GM04503 (cell line): ENCODE measurements at places on chromosomes 7 and 10.
A peak's percentile ranks its signal among the peaks of the same experiment; 100 is the strongest.

GRCh38 chr7:71639382-71640085 lies 507.6 kb downstream of the GALNT17 start:
- no peak for DNase-seq

GRCh38 chr7:44193011-44193802 lies 4.0 kb upstream of the GCK start:
- no peak for DNase-seq

DNA sequence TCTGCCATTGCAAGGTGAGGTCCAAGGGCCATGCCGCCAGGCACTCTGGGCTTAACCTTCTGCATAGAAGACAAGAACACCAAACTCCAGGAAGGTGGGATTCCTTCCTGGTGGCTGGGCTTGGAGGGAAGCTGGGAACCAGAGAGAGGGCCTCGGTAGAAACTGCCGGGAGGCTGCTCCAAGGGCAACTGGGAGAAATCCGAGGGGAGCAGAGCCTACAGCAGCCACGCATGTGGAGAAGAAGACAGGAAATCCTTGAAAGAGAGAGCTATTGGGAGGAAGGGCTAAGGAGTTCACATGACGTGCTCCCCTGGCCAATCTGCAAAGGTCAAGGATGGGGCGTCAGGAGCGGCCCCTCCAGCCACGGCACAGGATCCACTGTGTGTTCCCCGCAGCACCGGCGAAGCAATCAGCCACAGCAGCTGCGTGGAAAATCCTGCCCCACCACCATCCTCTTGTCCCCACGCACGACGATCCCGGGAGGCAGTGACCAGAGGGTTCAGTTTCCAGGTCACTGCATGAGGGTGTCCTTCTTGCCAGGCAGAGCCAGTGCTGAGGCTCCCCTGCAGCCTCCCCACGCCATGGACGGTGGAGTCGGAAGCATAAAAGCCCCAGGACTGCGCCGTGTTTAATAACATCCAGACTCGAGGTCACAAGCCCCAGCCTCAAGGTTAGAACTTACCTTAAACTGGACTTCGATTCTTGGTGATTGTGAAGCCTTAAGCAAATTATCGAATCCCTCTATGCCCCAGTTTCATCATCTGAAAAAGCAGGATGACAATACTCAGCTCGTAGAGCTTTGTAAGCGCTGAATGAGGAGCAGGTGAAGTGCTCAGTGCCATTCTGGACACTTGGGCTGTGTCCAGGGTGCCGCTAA lies 8.6 kb upstream of the PPP2R2D start:
- no peak for DNase-seq

- DNase-seq = peak; percentile 28
These were observed 91.7 kb downstream of the CYP26A1 start for GRCh38 chr10:93165367-93165766.

- no peak for DNase-seq
These were observed 15.1 kb upstream of the CDH23 start for GRCh38 chr10:71381611-71382010.

DNA sequence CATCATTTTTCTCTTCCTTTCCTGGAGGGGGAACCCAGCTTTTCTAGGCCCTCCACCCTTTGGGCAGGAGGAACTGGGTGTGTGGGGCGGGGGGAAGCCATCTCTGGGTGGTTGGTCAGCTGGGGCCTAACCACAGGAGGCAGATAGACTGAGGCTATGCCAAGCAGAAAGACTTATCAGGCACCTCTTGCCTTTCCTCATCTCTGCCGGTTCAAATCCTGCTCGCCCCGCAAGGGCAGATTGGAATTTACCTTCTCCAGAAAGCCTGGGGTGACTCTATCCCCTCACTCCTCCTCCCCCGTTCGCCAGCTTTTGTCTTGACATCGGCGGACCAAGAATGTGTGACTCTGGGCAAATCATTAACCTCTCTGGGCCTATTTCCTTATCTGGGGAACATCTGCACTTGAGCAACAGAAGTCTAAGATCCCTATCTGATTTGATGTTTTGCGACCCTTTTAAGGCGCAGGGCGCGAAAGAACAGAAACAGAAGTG lies 584 bp upstream of the GARS1 start:
- no peak for DNase-seq

GRCh38 chr7:66258409-66258808 lies 53.3 kb downstream of the TPST1 start:
- no peak for DNase-seq

- DNase-seq = no peak
These were observed 61.5 kb upstream of the TM9SF3 start for GRCh38 chr10:96648297-96648696.

- DNase-seq = no peak
These were observed 87.6 kb downstream of the NT5C2 start for GRCh38 chr10:103105462-103105861.

DNA sequence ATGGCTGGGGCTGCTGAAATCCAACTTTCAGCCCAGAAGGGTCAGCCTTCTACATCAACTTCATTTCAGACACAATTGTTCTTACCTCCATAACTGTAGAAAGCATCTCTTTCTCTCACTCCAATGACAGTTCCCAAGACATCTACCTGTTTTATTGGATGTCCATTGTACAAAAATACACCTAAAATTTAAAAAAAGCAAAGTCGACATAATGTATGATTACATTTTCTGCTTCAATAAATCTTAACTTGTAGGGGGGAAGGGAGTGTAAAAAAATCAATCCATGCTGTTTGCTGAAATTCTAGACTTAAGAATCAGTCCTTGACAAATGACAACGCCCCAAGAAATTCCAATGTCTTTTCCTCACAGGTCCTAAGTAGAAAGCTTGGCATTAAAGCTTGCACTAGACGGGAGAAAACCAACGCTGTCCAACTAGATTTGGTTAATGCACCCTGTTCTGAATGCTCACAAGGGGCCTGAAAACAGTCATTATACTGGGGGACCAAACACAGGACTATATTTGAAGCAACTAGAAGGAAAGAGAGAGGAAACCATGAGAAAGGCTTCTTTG lies 7.5 kb downstream of the STN1 start:
- DNase-seq = no peak

DNA sequence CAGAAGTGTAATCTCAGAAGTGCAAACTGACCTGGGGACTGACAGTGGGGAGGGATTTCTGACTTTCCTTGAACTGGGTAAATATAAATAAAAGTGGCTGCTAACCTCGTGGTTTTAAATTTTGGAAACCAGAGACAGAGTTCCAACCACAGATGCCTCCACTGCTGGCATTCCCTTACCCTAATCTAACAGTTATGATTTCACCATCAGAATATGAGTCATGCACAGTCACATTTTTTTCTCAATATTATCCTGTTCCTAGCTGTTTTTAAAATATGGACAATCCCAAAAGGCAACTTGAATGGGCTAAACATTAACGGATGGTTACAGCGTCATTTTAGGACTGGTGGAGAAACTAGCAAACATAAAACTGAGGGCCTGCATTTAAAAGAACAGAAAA lies 264.3 kb upstream of the INHBA start:
- peak; percentile 55 for DNase-seq

GRCh38 chr7:55177589-55178261 lies 158.9 kb downstream of the EGFR start:
- DNase-seq = no peak

GRCh38 chr10:123995082-123995460 lies 98.3 kb downstream of the CHST15 start:
- no peak for DNase-seq

GRCh38 chr10:4813023-4813422 lies 13.0 kb upstream of the AKR1E2 start:
- no peak for DNase-seq

GRCh38 chr10:96532523-96532922 lies 18.8 kb upstream of the TLL2 start:
- no peak for DNase-seq

DNA sequence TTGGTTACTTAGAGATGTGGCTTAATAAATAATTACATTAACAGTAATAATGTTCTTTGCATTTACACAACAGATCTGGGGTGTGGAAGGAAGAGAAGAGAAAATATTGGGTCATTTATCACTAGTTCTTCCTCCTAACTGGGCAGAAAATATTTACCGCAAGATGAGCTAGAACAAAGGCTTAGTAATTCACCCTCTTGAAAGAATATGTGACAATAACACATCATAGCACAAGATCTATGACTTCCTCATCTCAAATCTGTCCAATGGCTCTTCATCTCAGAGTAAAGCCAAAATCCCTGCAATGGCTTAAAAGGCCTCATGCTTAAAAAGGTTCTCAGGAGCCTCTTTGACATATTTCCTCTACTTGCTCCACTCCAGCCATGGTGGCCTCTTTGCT lies 178.6 kb downstream of the ZNF438 start:
- no peak for DNase-seq

DNA sequence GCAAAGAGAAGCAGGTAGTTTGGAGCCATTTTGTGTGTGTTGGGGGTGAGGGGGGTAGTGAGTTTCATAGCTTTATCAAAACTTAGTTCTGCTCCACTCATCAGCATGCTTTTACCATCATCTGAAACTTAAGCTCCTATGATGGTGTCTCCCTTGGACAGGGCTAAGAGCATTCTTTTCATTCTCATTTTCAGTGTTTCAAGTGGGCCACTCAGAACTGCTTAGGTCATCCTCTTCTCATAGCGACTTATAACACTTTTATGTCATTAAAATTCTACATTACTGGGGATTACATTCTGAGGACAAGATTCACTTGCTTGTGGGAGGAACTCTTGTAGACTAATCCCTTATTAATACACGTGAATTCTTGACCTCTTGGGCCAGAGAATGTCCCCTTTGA lies 649.4 kb downstream of the SUGCT start:
- no peak for DNase-seq

DNA sequence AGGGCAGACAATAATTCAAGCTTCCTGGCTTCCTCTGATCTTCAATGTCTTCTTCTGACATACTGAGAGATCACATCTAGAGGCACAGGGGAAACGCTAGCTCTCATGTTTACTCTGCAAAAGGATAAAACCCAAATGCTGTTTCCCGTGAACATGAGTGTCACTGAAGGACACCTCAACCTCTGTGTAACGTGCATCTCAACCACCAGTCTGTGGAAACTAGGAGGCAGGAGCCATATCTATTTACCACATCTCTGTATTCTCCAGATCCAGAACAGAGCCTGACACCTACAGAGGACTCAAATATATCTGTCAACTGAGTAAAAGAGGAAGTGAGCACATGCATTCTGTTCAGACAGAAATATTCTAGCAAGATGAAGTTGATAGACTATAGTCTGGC lies 140.3 kb upstream of the TARP start:
- DNase-seq = no peak

- no peak for DNase-seq
These were observed 88.3 kb downstream of the ZNF365 start for GRCh38 chr10:62462461-62462860.

- DNase-seq = no peak
These were observed 31.2 kb upstream of the MSRB2 start for GRCh38 chr10:23063973-23064812.

DNA sequence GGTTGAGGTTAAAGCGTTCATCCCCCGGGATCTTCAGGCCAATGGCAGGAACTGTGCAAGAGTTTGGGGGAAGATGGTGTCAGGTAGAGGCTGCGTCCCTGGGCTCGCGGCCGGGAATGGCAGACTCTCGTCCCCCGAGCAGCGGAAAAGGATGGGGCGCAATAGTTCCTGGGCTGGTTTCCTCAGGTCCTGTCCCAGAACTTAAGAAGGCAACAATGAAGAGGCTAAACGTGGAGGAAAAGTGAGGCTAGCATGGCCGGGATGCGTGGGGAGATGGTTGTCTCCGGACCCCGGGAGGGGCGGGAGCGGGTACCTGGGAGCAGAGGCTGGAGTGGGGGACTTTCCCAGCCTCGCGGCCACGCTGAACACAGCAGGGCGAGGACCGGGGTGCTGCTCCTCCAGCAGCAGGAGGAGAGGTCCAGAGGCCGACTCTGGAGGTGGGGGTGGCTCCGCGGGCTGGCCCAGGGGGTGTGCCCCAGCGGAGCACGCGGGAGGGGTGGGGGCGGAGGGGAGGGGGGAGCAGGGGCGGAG lies 882 bp downstream of the IRF5 start:
- no peak for DNase-seq

DNA sequence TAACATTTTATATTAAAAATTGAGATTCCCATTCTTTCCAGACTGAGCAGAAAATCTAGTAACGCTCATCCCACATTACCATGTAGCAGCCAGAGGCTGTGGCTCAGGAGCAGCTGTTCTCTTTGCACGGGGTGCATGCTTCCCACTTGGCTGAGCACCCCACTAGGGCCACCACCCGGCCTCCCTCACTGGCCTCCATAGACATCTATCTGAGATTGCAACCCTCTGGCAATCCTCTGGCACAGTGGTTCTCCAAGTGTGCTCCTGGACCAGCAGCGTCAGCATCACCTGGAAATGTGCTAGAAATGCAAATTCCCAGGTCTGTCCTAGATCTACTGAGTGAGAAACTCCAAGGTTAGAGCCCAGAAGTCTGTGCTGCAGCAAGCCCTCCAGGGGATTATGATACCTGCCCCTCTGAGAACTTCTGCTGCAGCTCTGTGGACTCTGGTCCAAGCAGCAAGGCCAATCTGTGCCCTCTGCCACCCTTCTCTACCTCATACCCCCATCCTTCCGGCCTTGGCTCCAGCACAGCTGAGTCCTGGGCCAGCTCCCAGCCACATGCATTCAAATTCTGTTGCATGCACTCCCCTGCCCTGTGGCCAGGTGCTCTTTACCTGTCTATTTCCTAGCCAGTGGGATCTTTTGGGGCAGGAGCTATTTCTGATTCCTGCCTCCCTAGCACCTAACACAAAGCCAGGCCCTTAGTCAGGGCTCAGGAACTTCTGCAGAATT lies 301.5 kb downstream of the GRID1 start:
- DNase-seq = no peak

GRCh38 chr10:89337484-89337883 lies 9.7 kb downstream of the IFIT3 start:
- DNase-seq = no peak

- DNase-seq = no peak
These were observed 12.0 kb upstream of the AQP1 start for GRCh38 chr7:30899630-30900029.

- DNase-seq = no peak
These were observed 528.9 kb downstream of the HTR7 start for GRCh38 chr10:90328896-90329295.

- no peak for DNase-seq
These were observed 155.1 kb upstream of the ETV1 start for GRCh38 chr7:14144538-14144937.

DNA sequence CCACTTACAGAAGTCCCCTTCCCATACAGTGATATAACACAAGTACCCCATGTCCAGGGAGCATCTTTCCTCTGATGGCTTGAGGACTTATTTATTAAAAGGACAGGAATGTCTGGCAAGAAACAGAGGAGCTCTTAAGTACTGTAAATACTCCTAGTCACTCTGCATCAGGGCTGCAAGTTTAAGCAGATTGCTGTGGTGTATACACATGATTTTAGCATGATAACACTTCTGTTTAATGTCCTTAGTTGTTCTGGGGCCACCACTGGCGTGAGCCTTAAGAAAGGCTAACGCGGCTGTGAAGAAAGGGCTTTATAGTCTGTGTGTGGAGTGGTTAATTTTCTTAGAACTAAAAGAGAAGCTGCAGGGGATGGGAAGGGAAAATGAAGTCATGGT lies 65.7 kb downstream of the GBF1 start:
- no peak for DNase-seq
